ENCODE measurements at places on chromosomes 5 and 9.

GRCh38 chr9:104879555-104880309, 48.2 kb downstream of the ABCA1 start:
- no peak for DNase-seq

DNA sequence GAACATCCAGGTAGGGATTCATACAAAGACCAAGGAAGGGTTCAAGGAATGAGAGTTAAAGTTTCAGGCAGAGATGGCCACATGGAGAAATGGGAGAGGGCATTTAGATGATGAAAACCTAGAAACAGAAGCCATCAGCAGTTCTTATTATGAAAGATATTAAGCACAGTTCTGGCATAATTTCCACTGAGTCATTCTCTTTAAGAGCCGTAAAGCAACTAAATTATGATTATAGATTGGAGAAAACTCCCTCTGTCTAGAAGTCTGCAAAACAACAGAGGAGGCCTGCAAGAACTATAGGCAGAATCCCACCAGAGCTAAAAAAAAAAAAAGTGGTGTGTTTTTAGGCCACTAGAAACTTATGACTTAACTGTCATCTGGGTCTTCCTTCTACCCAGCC, 157.1 kb upstream of the MPDZ start:
- no peak for DNase-seq

- DNase-seq: no peak
Observed at GRCh38 chr5:9905661-9906060, 275.5 kb upstream of the TAS2R1 start.

GRCh38 chr5:148928141-148928540, 101.7 kb downstream of the ADRB2 start:
- no peak for DNase-seq

- no peak for DNase-seq
Observed at GRCh38 chr9:15972760-15973159, 419.9 kb downstream of the CCDC171 start.

GRCh38 chr5:163433271-163433670, 4.1 kb upstream of the CCNG1 start:
- DNase-seq: no peak

GRCh38 chr9:135858491-135859185, 48.7 kb downstream of the CAMSAP1 start:
- DNase-seq: no peak

- peak; percentile 44 for DNase-seq
Observed at GRCh38 chr5:103232393-103232999, 26.1 kb upstream of the MACIR start.

- no peak for DNase-seq
Observed at GRCh38 chr5:83450183-83450966, 21.2 kb upstream of the VCAN start.

Data from CD4-positive, alpha-beta T cell treated with Interleukin-10 for 1 hour (primary cell).